ENCODE measurements at places on chromosomes 13 and 19.

GRCh38 chr19:31351056-31351854 is 2.0 kb upstream of the TSHZ3 start:
- no peak for DNase-seq

- no peak for DNase-seq
These were observed 485 bp upstream of the ZNF845 start for GRCh38 chr19:53333066-53333462.

- no peak for DNase-seq
These were observed 9.6 kb upstream of the RSPH6A start for GRCh38 chr19:45824531-45825262.

DNA sequence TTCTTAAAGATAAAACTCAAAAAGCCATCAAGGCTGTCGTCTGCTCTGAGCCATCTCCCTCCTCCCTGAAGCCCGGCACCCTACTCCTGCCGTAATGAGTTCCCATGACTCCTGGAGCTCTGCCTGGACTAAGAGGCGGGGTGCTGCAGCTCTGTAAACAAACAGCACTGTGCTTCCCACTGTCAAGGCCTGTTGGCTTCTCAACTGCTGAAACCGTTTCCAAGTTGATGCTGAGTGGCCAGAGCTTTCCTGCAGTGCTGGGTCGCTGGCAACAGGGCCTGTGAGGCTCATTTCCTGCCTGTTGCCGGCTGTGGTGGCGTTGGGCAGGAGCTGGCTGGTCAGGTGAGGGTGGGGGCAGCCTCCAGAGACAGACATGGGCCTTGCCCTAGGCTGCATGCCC is 26.7 kb upstream of the ISYNA1 start:
- no peak for DNase-seq

DNA sequence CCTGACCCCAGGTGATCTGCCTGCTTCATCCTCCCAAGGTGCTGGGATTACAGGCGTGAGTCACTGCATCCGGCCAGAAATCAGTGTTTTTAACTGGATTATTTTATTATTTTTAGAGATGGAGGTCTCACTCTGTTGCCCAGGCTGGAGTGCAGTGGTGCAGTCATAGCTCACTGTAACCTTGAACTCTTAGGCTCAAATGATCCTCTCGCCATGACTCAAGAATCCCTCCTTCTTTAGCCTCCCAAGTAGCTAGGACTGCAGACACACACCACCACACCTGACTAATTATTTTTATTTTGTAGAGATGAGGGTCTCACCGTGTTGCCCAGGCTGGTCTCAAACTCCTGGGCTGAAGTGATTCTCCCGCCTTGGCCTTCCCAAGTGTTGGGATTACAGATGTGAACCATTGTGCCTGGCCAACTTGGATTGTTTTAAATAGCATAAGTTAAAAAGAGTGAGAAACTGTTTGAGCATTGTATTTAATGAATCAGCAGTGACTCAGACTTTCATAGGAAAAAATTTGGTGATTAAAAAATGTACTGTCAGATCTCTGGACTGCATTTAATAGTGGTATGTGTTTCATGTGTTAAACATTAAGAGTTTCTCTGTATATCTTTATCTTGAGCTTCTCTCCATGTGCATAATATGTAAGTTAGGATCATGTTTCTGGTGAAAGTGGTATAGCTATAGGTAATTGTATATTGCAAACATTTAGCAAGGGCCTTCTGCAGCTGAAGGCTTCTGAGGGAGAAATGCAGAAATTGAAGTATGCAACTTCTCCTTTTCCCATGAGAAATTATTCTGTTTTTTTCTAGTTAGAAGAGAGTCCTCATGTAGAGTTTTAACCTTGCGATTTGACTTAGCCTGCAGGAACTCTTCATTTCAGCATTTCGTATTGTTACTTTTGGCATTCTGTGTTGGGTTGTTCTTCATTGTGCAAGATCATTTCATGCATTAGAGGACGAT is 121.2 kb downstream of the PCCA start:
- DNase-seq: no peak
